ENCODE measurements at places on chromosomes 3 and 15. TPM values are rescaled to one million over a fixed set of nuclear protein-coding genes. Genes with fewer than 3 reads are reported as not detected.

- no peak for DNase-seq
Measured at GRCh38 chr3:161946443-161946960, 449.9 kb downstream of the OTOL1 start.

DNA sequence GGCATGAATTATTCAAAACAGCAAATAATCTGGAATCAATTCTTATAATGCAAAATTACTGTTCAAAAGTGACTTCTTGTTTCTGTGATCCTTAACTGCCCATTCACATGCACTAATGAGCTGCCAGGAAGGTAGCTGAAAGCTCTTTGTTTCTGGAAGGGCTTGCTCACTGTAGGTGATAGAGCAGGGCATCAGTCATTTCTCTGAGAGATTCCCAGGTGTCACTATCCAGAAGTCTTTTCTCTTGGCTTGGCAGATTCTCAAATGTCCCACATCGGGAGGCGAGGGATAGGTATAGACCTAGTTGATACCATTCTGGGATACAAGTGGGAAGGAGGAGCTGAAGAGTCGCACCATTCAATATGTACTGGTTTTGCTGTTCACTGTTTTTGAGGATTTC, 35.0 kb downstream of the C3orf85 start:
- DNase-seq: no peak

- no peak for DNase-seq
Measured at GRCh38 chr3:50671331-50671730, 3.4 kb upstream of the DOCK3 start.

- DNase-seq: no peak
Measured at GRCh38 chr3:191476066-191476772, 15.3 kb downstream of the PYDC2 start.

GRCh38 chr3:81497572-81498251, 263.7 kb downstream of the GBE1 start:
- DNase-seq: no peak

DNA sequence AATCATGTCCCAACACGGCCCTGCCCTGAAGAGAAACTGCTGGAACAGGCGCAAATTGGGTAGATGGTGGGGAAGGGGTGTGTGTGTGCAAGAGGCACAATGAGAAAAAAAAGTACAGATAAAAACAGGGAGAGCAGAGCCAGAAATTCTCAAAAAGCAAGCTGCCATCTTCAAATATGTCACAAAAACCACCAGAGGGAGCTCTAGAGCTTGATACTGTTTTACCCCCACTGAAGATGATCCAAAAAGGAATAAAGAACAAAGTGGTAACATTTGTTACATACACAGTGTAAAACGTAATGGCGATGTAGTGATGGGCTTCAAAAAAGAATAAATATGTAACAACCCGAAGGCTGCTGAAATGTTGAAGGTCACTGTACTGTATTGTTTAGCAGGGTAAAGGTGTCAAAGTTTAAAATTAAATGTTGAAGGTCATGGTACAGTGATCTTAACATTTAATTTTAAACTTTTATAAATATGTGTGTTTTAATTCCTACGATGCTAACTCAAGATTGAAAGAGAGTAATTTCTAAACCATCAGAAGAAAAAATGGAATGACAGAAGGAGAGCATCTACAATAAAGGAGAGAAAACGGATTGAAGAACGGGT, 6.0 kb downstream of the SNRPA1 start:
- DNase-seq: peak; percentile 21

DNA sequence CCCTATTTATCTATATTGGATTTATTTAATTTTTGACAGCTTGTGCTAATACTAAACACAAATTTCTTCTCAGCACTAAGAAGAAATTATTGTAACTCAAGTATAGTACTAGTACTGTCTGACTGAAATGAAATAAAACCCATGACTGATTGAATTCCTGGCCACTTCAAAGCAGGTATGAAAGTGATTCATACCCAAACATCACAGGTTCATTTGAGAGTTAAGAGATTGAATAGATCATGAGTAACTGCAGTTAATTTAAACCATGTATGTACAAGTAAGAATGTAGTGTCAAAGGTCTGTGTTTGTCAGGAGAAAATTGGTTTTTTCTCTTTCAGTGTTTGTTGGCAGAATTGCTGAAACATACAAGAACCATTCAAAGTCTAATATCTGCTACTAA, 332.0 kb upstream of the GRM7 start:
- no peak for DNase-seq

DNA sequence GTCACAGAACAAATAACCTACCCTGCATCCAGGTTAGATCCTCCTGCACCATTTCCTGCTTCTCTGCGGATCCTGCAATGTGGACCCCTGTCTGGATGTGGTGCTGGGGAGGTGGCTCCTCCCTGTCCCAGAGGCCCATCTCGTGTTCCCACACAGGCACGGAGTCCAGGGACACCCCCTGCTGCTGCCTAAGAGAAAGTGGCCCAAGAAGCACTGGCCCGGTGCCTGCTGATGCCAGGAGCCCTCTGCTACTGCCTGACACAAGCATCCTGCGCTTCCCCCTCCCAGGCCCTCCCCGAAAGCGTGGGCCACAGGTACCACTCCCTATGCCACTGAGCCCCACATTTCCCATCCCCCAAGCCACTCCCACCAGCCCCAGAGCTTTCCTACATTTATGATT, 48.6 kb downstream of the ZNF445 start:
- no peak for DNase-seq

DNA sequence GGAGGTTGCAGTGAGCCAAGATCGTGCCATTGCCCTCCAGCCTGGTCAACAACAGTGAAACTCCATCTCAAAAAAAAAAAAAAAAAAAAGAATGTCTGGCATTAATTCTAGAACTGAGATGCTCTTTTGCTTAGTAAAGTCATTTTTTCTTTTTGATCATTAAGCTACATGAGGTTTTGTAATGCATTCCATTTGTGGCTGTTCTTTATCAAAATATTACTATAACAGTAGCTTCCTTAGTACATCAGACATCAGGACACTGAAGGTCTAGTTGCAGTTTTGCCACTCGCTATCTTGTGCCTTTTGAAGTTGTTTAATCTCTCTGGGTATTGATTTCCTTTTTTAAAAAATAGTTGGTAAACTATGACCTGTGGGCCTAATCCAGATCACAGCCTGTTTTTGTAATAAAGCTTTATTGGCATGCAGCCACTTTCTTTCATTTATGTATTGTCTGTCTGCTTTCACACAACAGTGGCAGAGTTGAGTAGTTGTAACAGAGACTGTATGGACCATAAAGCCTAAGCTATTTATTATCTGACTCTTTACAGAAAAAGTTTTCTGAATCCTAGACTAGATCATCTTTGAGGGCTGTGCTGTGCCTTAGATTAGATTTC, 76.6 kb downstream of the SLC25A26 start:
- no peak for DNase-seq

- no peak for DNase-seq
Measured at GRCh38 chr3:164476631-164477030, 601.7 kb downstream of the SI start.

DNA sequence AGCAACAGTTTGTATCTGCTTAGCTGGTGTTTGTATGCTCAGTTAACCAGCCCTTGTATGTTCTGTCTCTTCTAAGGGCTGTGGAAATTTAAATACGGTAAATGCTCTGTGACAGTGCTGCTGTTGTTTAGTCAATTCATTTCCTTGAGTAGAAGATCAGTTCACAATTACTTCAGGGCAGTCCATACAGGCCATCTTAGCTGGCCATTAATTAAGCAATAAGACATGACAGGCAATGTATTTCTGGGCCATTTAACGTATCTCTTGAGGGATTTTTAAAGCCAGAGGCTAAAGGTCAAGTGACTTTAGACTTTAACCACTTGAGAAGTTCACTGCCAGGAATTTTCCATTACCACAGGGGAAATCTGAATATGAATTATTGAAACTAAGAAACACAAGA, 351.8 kb downstream of the ZIC1 start:
- no peak for DNase-seq

DNA sequence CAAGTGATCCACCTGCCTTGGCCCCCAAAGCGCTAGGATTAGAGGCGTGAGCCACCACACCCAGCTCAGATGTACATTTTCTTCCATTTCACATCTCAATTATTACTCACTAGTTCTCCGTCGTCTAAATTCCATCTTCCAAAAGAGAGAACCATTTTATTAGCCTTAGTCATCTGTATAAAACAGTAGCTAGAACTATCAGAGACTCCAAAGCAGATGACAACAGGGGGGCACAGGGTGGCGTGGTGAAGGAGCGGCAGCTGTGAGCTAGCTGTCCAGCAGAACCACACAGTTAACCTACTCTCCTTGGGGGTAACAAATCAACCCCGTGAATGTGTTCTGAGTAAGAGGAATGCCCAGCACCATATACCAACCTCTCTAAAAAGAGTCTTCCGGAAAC, 7.1 kb downstream of the SLC25A20 start:
- DNase-seq: no peak

- no peak for DNase-seq
Measured at GRCh38 chr15:33971811-33972210, 3.5 kb downstream of the CHRM5 start.

Gene SLC51B
- total RNA-seq: not detected

Gene SEMA3G
- total RNA-seq: 3.3 TPM

Gene GNB4
- 58.7 TPM for total RNA-seq

Gene EOGT
- total RNA-seq: 12.2 TPM
